ENCODE measurements at places on chromosomes 11 and 22.

DNA sequence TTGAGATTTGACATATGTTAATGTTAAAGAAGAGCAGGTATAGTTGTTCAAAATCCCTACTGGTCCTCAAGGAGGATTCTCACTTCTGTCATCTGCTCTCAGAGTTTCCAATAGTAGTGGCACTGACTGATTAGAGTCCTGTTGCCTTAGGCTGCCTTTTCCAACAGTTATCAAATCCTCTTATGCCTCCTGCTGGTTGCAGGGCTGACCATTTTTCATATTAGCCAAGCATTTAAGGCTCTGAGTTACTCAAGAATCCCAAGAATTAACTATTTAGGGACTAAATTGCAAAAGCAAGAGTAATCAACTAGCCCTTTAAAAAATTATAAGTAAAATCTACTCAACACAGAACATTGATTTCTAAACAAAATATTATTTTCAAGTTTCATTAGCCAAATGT, 212.0 kb upstream of the CHORDC1 start:
- no peak for DNase-seq

- DNase-seq = no peak
Measured at GRCh38 chr11:69398529-69399492, 82.7 kb upstream of the LINC01488 start.

- DNase-seq = peak; percentile 38
Measured at GRCh38 chr11:107587306-107587979, 3.5 kb upstream of the ELMOD1 start.

DNA sequence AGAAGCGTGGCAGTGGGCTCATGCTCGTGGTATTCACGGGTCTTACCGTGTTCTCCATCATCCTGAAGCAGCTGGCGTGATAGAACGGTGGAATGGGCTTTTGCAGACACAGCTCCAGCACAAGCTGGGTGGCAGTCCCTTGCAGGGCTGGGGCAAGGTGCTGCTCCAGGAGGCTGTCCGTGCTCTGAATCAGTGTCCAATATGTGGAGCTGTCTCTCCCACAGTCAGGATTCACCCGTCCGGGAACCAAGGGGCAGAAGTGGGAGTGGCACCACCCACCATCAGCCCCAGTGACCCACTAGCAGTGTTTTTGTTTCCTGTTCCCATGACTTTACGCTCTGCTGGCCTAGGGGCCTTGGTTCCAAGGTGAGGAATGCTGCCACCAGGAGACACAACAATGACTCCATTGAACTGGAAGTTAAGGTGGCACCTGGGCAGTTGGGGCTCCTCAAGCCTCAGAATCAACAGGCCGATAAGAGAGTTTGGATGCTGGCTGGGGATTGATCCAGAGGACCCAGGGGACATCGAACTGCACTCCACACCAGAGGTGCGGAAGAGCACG, 16.9 kb upstream of the CD81 start:
- DNase-seq = no peak

- no peak for DNase-seq
Measured at GRCh38 chr11:27388001-27388400, 25.0 kb upstream of the CCDC34 start.

- no peak for DNase-seq
Measured at GRCh38 chr22:50621356-50621880, 6.5 kb downstream of the ARSA start.

DNA sequence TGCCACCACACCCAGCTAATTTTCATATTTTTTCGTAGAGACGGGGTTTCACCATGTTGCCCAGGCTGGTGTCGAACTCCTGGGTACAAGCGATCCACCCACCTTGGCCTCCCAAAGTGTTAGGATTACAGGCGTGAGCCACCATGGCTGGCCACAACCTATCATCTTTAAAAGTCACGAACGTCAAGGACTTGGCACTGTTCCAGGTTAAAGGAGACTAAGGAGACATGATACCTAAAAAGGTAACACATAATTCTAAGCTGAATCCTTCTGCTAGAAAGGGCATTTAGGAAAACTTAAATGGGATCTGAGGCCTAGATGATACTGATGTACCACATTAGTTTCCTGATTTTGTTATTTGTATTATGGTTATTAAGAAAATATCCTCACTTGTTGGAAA, 43.3 kb upstream of the SYT9 start:
- DNase-seq = no peak

GRCh38 chr11:100805506-100806199, 118.6 kb downstream of the ARHGAP42 start:
- DNase-seq = no peak

GRCh38 chr11:125720781-125721180, 25.3 kb upstream of the PATE1 start:
- DNase-seq = no peak

DNA sequence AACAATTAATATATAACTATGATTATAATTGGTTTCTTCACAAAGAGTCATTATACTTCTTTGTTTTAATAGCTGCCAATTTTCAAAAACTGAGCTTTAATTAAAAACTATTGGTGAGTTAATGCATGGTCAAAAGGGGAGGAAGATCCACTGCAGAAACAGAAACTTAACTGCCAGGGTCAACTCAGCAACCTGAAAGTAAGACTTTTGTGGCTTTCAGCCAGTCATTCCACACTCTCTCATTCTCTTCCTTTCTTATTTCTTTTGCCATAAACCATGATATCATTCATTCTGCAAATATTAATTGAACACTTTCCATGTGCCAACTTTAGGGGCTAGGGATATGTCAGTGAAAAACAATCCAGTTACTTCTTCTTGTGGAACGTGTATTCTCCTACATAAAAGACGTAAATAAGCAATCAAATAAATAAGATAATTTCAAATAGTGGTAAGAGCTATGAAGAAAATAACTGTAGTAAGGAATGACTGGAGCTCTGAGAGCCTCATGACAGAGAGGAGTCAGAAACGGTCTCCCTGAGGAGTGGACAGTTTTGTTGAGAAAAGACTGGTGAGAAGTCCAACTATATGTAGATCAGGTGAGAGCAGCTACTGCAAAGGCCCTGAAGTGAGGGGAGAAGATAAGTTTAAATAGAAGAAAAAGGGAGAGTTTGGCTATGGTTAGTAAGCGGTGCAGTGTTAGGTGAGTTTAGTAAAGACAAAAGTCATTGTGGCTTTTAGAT, 130.5 kb downstream of the GRIA4 start:
- DNase-seq = no peak

DNA sequence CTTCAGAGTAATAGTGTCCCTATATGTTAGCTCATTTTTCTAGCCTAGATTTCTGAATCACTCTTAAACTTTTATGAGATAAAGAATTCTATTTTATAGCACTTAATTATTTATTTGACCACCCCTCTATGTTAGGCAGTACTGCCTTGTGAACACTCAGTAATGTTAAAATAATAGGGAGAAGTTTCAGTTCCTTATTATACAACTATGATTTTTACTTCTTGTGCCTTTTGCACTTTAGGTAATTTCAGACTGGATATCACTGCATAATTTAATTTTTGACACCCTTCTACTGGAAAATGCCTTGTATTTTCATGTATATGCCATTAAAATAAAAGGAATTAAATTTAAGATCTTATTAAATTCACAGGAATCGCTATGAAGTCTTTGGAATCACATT, 3.1 kb downstream of the BCO2 start:
- DNase-seq = no peak

GRCh38 chr22:39598017-39598965, 27.7 kb downstream of the CACNA1I start:
- no peak for DNase-seq
